Activated naive CD4-positive, alpha-beta T cell (primary cell): ENCODE measurements at places on chromosomes 16 and 17.

DNA sequence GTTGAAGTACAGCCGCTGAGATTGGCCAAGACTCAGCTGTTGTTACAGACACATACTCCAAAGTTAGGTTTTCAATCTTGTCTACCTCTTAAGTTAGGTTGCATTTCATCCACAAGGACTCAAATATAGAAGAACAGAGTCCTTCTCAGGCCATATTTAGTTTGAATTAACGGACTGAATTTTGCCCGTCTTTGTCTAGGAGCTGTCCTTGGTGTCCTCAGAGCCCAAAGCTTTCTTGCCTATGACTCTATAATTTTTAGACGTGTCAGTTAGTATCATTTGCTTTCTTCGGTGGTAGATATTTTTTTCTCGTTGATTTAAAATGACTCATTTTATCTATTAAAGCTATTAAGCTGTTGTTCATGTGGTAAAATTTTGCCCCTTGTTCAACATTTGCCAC lies 403.2 kb downstream of the HS3ST3B1 start:
- no peak for DNase-seq

- DNase-seq = no peak
Measured at GRCh38 chr17:49939318-49939717, 29.7 kb upstream of the DLX4 start.

GRCh38 chr17:50658616-50659015 lies 23.9 kb downstream of the ABCC3 start:
- no peak for DNase-seq

DNA sequence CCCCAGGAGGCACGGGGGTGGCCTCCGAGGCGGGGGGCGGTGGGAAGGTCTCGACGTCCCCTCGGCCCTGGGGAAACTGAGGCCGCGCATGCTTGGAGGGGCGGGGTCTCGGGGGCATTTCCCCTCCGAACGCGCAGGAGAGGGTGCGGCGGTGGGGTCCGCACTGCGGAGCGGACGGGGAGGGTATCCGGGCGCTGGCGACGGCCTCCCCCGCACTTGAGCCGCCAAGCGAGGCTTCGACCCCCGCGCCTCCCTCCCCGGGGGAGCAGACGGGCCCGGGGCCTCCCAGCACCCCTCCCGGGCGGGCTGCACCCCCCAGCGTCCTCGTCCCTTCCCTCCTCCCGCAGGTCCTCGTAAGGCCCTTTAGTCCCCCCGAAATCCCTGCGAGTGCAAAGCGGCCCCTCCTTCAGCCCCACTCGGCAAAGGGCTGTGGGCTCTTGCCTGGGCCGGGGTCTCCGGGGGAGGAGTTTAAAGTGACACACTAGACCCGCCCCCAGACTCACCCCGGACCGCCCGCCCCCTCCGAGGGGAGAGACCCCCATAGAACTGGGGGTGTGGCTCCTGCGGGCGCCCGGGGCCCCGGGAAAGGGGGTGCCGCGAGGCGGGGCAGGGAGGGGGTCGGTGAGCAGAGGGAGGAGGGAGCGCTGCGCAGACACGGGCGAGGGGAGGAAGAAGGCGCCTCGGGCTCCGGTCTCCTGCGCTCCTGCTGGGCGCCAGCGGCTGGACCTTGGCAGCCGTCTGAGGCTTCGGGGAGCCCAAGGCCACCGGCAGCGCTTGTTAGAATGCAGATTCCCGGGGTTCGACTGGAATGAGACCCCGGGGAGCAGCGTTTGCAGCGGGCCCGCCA lies 632 bp downstream of the BAIAP3 start:
- no peak for DNase-seq

- DNase-seq = no peak
Measured at GRCh38 chr16:74448990-74449389, 27.7 kb upstream of the CLEC18B start.

- DNase-seq = no peak
Measured at GRCh38 chr16:64343061-64343819, 778.6 kb downstream of the CDH11 start.

GRCh38 chr16:68061396-68061795 lies 23.8 kb upstream of the NFATC3 start:
- no peak for DNase-seq

GRCh38 chr17:78497115-78497540 lies 80.1 kb downstream of the DNAH17 start:
- DNase-seq = no peak

GRCh38 chr17:43471585-43472160 lies 12.1 kb upstream of the DHX8 start:
- no peak for DNase-seq

DNA sequence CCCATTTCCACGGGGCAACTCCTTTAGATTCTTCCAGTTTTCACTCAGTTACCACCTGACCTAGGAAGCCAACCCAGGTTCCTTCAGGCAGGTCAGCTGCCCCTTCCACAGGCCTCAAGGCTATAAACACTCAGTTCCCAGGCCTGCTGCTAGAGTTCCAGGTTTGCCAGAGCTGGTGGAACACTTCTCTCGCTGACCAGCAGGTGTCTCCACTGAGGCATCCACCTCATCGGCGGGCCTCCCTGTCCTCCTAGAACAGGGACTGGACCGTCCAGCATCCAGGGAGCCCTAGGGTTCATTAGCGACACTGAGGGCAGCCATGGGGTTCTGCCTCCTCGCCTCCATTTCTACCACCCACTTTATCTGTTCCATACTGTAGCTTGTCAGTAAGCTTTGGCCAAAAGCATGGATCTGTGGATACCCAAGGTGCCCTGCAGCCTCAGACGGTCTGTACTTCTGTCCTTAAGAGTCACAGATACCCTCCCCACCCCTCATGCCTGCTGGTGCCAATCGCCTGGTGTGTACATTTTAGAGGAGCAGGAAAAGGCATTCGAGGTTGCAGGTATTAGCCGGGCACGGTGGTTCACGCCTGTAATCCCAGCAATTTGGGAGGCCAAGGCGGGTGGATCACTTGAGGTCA lies 29.0 kb downstream of the PIMREG start:
- DNase-seq = peak; percentile 54

DNA sequence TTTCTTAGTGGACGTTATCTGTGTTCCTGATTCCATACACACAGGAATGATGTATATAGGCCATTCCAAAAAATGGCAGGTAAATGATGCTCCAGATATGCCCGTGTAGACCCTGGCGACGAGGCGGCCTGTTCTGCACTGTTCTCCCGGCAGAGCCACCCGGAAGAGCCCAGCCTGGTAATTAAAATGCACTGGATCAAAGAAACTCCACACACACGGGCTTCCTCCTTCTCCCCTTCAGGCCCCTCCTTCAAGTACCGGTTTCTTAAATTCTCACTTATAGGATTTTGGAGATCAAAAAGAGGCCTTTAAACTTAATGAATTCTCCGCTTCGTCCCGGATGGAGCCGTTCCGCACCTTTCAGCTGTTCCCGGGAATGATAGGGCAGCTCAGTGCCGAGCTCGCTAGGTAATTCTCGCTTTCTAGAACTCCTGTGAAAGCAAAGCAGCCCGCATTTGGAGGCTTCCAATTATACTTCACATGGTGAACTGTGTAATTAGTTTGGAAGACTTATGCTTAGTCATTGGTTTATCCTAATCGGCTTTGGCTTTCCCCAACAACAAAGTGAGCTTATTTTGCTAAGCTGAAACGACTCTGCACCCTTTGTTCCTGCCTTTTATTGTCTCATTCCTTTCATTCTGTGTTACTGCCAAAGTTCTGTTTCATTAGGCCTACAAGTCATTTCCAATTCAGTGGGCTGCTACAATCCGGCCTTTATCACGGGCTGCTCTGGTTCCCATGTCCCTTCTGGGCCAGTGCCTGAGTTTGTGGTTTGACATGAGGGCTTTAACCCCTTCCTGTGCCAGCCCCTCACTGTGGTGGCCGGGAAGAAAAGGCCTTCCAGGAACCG lies 150.0 kb downstream of the MSI2 start:
- DNase-seq = no peak

DNA sequence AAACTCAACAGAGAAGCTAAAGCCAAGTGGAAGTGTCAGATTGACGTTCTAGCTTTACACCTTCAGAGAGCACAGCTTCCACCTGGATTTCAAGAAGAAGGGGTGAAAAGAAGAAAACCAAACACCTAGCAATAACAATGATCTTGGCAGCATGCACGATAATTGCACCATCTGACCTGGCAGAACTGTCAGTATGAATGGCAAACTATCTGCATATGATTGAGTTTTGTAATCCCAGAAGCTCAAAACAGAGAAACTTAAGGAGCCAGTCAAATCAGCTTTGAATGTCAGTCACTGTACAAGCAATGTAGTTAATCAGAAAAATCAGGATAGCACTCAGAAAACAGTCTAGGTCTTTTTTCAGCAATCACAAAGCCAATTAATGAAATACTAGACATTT lies 427.1 kb downstream of the ZFHX3 start:
- DNase-seq = no peak

DNA sequence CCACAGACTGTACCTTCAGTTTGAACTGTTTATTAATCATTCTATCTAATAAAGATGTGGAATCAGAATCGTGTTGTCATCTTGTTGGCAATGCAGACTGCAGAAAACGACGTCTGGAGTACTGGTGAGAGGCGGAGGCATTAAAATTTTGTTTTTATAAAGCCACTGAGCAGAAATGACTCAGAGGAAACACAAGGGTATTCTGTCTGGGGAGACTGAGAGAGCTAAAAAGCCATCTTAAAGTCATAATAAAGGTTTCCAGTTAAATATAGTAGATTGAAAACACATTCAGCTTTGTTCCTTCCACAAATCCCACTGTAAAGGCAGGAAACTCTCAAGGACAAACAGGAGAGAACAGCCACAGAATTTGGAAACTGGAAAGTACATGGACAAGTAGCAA lies 74.2 kb downstream of the CPPED1 start:
- no peak for DNase-seq

DNA sequence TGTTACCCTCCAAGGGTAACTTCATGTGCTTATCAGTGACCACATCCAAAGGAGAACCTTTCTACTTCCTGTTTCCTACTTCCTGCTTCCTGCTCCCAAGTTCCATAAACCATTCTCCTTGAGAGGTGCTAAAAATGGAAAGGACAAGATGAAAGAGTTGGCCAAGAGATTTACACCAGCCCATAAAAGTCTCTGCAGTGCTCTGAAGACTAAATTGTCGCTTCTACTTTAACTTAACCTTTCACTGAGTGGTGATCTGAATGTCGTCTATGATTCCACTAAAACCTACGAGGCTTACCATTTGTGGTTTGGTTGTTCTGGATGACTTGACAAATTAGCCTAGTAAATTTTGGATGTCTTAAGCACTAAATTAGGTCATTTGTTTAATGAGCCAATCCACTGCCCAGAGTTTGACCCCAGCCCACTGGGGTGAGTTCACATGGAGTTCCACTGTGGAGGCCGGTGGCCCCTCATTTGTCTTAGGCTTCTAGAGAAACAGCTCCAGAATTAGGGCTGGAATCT lies 333.1 kb downstream of the FOXL1 start:
- no peak for DNase-seq

DNA sequence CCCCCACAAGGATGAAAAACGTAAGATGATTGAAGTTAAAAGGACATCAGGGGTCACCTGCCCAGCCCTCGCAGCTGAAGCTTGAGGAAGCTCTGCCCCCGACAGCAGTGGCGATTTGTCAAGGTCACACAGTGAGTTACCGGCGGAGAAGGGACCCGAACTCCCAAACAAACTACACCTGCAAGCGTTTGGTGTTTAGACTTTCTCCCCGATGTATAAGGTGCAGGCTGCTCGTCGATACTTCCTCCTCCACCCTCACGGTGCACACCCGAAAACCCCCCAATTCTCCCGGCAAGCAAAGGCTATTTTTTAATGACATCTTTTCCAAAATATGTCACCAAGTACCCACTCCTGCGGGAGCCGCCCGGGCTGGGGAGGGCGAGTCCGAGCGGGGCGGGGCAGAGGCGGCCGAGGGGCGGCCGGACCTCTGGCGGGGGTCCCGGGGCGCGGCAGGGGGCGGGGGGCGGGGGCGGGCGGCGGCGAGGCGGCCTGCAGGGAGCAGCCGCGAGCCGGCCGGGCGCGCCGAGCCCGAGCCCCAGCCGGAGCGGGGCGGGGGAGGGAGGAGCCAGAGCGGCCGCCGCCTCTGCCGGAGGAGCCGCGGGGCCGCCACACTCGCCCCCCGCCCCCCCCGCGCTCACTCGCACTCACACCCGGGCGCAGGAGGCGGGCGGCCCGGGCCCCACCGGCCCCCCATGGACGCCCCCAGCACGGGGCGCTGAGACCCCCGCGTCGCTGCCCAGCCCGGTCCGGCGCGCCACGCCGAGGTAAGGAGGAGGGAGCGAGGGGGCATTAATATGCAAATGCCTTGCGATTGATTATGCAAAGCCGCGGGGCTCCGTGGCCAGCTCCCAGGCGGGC lies at the start of gene THRA:
TSS of gene THRA (plus strand) at position 637 of the 858 bp plus-strand sequence. CDS start 11,524 bp downstream, outside the sequence.
- DNase-seq = peak; percentile 16

- DNase-seq = no peak
Measured at GRCh38 chr17:40555296-40556190, 9.7 kb downstream of the CCR7 start.

DNA sequence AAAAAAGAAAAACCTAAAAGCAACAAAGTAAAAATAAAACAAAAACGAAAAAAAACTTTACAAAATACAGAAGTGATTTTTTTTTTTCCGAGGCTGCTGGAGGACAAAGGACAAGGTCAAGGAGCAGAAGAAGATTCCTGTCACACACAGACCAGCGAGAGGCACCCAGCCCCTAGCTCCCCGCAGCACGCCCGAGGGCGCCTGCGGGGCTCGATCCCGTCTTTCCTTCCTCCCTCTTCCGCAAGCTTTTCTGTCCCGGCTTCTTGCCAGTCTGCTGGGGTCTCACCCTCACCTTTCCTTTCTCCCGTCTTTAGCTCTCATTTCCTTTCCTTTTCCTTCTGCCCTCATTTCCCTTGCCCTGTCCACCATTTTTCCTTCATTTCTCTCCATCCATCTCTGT lies 66.1 kb upstream of the DNAH17 start:
- no peak for DNase-seq

DNA sequence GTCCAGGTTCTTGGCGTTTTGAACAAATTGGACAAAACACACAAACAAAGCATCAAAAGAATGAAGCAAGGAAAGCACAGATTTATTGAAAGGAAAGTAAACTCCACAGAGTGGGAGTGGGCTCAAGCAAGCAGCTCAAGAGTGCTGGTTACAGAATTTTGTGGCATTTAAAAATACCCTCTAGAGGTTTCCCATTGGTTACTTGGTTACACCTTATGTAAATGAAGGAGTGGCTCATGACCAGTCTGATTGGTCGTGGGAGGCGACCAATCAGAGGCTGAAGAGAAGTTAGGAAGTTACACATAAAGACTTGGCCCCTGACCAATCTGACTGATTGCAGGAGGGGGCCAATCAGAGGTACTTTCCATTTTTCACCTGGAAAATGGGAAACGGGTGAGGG lies 1373.8 kb upstream of the GOT2 start:
- no peak for DNase-seq

DNA sequence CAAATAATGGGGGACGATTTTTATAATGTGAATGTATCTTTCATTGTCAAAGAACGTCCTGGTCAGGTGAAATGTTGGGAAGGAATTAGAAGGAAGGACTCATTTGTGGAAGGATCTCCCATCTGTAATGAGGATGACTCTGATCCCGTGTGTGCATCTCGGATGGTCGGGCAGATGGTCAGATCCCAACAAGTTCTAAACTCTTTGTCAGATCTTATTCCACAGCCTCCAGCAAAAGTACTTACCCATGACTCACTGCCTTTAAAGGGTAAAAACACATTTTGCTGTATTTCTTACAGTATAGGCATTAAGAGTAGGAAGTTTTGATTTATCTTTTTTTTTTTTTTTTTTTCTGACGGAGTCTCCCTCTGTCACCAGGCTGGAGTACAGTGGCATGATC lies 539 bp upstream of the KRTAP4-8 start:
- DNase-seq = no peak

- DNase-seq = no peak
Measured at GRCh38 chr17:8991514-8992285, 26.2 kb upstream of the PIK3R5 start.

GRCh38 chr16:89090669-89091426 lies 2.8 kb upstream of the ACSF3 start:
- no peak for DNase-seq
